Stimulated activated CD8-positive, alpha-beta memory T cell treated with anti-CD3 and anti-CD28 coated beads, Interleukin-4, amount 100 ng/mL, for 4 hours (primary cell): ENCODE measurements at places on chromosomes 5 and 9.

DNA sequence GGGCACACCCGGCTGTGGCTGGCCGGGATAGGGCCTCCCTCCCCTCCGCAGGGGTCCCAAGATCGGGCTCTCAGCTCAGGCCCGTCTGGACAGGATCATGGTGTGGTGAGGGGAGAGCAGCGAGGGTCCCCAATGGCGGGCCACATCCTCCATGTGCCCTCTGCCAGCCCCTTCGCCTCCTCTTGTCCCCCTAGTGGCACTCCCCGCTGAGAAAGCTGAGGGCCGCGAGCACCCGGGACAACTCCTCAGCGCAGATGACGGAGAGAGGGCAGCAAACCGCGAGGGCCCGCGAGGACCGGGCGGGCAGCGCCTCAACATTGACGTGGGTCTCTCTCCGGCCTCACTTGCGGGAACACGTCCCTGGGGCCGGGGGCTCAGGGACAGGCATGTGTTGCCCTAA lies 24.6 kb downstream of the NKD2 start:
- no peak for DNase-seq

- DNase-seq = no peak
Observed at GRCh38 chr5:33468775-33469435, 28.1 kb downstream of the TARS1 start.

- no peak for DNase-seq
Observed at GRCh38 chr9:136044971-136045594, 50.0 kb downstream of the NACC2 start.

DNA sequence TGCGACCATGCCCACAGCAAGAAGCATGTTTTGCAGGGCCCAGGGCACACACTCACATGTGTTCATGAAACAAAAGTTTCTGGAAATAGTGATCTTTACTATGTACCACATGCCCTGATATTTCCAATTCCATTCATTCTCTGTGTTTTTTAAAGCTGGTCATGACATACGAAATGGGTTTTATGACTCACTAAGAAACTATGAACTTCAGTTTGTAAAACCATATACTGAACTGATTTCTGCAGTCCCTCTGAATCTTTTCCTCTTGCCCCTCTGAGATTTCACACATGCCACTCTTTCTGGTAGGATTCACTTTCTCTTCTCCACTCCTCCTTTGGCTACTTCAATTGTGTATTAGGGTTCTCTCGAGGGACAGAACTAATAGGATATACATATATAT lies 416.1 kb upstream of the TRPC7 start:
- no peak for DNase-seq

DNA sequence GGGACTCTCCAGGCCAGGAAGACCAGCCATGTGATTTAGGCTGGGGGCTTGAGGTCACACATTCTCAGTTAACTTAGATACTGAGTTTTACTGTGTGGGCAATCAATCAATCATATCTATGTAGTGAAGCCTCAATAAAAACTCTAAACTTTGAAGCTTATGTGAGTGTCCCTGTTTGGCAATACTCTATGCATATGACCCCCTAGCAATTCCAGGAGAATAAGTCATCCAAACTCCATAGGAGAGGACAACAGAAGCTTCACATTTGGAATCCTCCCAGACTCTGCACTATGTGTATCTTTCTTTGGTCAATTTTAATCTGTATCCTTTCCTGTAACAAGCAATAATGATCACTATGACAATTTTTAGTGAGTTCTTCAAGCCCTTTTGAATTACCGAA lies 216.8 kb upstream of the RGMB start:
- DNase-seq = no peak

- no peak for DNase-seq
Observed at GRCh38 chr5:172118891-172119290, 69.1 kb downstream of the STK10 start.

DNA sequence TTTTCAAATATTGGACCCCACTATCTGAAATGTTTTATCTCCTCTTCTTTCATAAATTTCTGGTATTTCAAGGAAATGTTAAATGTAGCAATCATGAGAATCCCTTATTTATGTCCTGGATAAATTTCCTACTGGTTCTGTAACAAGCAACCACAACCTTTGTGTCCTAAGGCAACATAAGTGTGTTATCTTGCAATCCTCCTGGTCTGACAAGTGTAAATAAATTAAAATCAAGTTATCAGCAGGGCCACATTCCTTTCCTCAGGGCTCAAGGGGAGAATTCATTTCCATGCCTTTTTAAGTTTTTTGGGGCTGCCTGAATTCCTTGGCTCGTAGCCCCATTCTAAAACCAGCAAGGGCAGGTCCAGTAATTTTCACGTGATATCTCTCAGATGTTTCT lies 83.2 kb downstream of the CDH9 start:
- DNase-seq = no peak

GRCh38 chr5:372556-372995 lies 51.1 kb downstream of the AHRR start:
- DNase-seq = no peak

GRCh38 chr9:20550326-20550725 lies 72.0 kb downstream of the MLLT3 start:
- DNase-seq = no peak

DNA sequence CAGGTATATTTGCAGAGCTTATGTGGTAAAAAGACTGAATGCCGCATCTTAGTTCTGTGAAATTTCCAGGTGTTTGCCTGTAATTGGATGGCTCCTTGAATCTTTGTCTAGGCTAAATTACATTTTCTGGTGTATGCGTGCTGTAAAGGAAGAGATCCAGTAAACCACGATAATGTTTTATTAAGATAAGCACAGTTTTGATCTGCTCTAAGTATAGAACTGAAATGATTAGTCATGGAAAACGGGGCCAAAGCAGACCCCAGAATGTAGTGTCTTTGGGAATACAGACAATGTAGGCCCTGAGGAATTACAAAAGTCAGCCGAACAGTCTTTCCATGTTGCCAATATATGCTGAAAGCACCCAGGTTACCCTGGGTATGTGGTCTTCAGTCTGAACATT lies 257.3 kb downstream of the FANCC start:
- DNase-seq = no peak

DNA sequence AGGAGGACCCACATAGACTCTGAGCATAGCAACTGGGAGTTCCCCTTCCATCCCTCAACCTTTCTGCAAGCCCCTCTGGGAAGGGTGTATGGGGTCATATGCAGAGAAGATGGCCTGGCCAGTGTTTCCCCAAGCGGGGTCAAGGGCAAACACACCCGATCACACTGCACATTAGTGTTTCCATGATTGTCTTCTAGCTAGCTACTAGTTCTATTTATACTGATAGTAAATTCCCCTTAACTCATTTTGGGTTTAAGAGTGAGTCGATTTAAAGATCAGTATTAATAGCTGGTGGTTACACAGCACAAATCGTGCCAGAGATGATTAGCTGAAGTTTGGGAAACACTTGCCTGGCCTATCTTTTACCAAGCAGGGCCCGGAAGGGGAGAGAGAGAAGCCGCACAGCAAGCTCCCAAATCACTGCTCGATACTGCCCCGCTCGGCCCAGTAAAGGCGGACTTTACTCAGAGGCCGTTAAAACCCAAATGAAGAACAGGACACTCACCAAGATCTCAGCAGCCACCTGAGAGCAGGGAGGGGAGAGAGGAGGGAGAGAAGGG lies 29.4 kb upstream of the TNIP1 start:
- no peak for DNase-seq

GRCh38 chr5:173472164-173472563 lies 143.9 kb upstream of the STC2 start:
- DNase-seq = no peak

GRCh38 chr5:133509742-133510079 lies 102.6 kb downstream of the FSTL4 start:
- no peak for DNase-seq

- DNase-seq = no peak
Observed at GRCh38 chr5:165783024-165783423, 2277.6 kb downstream of the MAT2B start.

DNA sequence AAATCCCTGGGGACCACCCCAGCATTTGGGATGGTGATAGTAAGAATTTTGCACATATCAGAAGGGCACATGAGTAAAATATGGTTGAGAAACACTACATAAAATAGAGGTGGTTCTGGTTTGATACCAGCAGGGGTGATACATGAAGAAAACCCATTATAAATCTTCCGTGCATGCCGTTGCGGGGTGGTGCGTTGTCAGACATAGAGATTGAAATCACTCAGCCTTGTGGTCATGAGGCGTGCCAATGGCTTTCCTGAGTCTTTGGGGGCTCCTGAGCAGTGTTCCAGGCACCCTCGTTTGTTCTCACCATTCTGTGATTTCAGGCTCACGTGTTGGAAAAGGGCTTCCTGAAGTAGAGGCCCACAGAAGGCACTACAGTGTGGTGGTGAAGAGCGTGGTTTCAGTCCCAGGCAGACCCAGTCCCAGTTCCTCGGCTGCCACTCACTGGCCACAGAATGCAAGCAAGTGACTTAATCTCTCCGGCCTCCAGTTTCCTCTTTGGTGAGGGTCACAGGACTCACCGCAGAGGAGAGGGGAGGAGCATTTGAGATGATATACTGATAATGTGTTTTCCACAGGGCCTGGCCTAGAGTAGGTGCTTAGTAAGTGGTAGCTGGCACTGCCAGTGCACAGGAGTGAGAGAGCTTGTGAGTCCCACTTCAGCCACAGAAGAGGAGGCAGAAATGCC lies 20.5 kb upstream of the GLRX start:
- DNase-seq = no peak

GRCh38 chr5:1729641-1730486 lies 69.8 kb downstream of the MRPL36 start:
- DNase-seq = no peak

GRCh38 chr5:154673506-154673905 lies 81.7 kb upstream of the LARP1 start:
- no peak for DNase-seq
